Adrenal gland (tissue), 19 donors: ENCODE measurements at places on chromosomes 11 and 22. TPM values are rescaled to one million over a fixed set of nuclear protein-coding genes. Genes with fewer than 3 reads are reported as not detected.
A peak's percentile ranks its signal among the peaks of the same experiment; 100 is the strongest.

DNA sequence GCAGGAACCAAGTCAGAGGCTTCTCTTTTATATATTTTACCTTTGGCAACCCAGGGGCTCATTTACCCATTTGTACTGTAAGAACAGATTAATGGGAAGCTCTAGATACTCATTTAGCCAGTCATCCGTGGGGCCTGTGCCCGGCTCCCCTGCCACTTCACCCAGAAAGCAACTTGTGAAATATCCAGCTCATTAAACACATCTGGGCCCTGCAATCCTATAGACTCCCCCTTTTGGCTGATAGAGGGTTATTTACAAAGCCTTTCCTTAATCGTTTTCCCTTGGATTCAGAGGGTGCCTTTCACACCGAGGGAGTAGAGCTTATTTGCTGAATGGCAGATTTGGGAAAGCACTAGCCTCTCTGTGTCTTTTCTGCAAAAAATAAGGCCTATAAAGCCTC is 118.7 kb upstream of the SORL1-AS1 start:
- H3K27ac ChIP-seq: no peak overlapping the region
- no peak overlapping the region for H3K4me3 ChIP-seq
- no peak for DNase-seq
- no peaks in the 10 kb centered on the region for H3K36me3 ChIP-seq
- peaks cover 11% of the 10 kb centered on the region for H3K4me1 ChIP-seq
- no peaks in the 10 kb centered on the region for H3K27me3 ChIP-seq

The WBP2NL gene
- total RNA-seq: 1.1 TPM

The ZNRD2 gene
- total RNA-seq: 83.4 TPM

The LRRN4CL gene
- 23.8 TPM for total RNA-seq

The KCNK4 gene
- total RNA-seq: not detected

DNA sequence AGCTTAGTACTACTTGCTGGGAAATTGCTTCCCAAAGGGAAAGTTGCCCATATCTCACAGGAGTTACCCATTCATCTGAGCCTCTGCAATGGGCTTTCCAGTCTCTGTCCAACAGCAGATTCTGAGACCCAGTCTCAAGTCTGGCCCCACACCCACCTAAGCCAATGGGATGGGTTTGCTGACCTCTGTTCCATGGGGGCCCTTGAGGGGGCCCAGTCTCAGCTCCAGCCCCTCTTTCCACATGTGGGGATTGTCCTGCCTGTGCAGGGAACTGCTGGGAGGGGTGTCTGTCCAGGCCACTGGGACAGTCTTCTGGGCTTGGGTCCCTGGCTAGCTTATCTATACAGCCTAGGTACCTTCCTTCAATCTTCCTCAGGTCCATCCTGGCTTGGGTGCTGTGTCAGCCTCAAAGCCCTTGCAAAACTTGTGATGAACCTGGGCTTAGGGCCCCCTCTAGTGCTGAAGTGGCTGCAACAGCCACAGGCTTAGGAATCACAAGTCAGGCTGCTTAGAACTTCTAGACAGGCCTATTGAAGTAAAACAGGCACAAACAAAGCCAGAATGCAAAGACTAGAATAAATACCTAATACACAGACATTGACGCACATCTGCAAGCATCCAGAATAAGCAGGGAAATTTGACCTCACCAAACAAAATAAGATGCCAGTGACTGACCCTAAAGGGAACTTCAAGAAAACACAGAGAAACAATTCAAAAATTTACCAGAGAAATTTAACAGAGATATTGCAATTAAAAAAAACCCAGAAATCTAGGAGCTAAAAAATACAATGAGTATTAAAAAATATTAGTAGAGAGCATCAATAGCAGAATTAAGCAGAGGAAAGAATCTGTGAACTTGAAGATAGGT is 11.7 kb upstream of the PATL1 start:
- H3K4me1 ChIP-seq: no peaks in the 10 kb centered on the region
- no peak overlapping the region for H3K27ac ChIP-seq
- no peaks in the 10 kb centered on the region for H3K36me3 ChIP-seq
- peak; percentile 69 for DNase-seq
- H3K27me3 ChIP-seq: no peaks in the 10 kb centered on the region

The SAA4 gene
- 0.65 TPM for total RNA-seq

The RFPL2 gene
- total RNA-seq: not detected
